ENCODE measurements at places on chromosomes 13 and 19.

DNA sequence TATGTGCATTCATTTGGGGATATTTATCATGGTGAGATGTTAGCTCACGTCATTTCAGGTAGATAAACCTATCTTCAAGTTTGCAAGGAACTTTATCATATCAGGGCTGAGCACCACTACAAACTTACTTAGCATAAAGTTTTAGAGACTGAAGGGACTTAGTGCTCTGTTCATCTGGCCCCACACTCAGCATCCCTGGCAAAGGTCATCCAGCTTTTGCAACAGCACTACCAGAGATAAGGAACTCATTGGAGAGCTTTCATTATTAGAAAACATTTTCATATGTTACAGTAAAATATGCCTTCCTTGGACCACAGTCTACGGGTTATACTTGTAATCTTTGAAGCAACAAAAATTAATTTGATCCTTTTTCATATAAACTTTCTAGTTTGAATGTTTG is 263.4 kb downstream of the POU4F1 start:
- DNase-seq = no peak

DNA sequence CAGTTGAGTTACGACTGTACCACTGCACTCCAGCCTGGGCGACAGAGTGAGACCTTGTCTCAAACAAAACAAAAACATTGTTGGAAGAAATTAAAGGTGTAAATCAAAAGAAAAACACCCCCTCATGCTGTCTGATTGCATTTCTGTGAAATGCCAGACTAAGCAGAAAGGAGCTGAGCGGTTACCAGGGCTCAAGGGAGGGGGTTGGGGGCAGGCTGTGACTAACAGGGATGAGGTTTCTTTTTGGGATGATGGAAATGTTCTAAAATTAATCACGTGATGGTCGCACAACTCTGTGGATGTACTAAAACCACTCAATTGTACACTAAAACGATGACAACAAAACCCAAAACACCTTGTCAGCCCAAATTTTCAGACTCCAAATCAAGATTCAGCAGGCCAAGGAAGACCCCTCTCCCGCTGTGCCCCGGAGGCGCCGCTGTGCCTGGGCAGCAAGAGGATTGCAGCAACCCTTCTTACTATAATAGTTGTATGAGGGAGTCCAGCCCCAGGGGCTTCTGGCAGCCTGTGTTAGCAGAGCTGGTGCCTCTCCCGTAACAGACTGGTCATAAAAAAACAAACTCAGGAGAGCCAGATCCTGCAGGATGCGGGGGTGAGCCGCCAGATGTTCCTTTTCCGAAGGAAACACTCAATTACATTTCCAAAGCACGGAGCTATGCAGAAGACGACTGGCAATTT is 20.9 kb downstream of the CAPS start:
- no peak for DNase-seq

DNA sequence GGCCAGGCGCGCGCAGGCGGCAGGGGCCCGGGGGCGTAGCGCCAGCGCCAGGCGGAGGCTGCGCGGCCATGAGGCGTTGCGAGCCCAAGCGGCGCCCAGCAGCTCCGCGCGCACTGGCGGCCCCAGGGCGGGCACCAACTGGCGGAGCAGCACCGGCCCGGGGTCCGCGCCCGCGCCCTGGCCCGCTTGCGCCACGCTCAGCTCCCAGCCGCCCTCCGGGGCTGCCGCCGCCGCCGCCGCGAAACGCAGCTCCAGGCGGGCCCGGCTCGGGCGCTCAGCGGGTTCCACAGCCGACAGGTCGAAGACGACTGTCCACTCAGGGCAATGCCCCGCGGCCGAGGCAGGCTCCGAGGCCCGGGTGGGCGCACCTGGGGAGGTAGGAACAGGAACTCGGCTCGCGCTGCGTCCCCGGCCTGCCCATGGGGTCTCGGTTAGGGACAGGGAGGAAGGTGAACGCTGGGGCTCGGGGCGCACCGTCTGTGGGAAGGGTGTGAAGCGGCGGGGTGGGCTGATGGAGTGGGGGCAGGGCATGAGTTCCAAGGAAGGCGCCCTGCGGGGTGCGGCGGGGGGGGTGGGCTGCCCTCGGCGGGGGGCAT is 26.8 kb downstream of the CERS1 start:
- no peak for DNase-seq

DNA sequence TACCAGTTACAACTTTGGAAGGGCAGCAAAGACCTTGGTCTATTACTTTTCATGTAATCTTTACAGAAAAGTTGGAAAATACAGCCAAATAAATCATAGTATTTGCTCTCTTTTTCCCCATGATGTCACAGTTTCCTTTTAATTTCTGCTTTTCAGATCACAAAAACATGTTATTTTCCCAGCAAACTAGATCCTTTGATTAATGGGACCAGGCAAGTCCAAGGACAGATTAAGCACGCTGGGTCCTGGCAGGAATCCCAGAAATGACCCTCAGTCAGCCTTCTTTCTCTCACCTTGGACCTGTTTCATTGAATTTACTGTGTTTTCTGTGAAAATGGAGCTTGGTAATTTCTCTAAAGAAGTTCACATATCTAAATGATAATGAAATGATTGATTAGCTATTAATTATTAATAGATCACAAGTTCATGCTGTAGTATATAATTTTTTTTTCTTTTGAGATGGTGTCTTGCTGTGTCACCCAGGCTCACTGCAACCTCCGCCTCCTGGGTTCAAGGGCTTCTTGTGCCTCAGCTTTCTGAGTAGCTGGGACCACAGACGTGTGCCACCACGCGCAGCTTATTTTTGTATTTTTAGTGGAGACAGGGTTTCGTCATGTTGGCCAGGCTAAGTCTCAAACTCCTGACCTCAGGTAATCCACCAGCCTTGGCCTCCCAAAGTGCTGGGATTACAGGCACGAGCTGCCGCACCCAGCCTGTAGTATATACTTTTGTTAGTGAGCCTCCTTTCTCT is 16.0 kb downstream of the SPATA13 start:
- no peak for DNase-seq

- no peak for DNase-seq
These were observed 1124.2 kb downstream of the SLITRK1 start for GRCh38 chr13:82758044-82758443.

- no peak for DNase-seq
These were observed 4.2 kb downstream of the ARHGAP45 start for GRCh38 chr19:1070931-1071791.

DNA sequence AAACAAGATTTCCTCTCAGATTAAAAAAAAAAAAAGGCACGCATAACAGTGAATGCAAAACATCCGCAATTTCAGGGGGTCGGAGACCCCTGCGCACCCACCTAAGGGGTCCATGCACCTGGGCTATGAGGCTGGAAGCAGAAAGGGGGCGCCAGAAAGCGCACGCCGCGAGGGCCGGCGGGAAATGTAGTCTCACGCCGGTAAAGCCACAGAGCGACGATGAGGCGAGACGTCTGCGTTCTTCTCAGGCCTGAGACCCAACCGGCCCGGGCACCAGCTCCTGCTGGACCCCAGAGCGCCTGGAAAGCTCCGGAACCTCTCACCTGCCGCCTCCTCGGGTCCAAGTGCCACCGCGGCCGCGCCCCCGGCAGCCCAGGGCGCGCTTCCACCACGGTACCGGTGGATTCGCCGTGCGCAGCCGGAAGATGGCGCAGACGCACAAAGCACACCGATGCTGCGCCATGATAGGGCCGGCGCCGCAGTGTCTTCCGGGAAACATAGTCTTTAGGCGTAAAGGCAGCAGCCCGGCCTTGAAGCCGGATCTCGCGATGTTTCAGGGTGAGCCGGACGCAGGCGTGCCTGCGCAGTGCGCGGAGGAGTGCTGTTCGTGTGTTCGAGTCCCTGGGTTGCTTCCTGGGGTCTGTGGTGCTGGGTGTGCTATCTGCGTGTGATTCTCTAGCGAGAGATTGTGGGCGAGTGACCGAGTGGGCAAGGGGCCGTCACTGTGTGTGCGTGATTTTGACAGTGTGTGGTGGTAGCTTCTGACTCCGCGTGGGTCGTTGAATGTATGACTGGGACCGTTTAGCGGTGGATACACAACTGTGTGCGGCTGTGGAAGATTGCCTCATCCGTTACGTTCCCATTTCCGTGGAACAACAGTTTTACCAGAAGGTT is at the start of gene ZNF582:
Gene ZNF582, minus strand, starts transcription at position 416 of the 894 bp plus-strand sequence. CDS start 1,782 bp downstream, outside the sequence.
- DNase-seq = peak; percentile 11

DNA sequence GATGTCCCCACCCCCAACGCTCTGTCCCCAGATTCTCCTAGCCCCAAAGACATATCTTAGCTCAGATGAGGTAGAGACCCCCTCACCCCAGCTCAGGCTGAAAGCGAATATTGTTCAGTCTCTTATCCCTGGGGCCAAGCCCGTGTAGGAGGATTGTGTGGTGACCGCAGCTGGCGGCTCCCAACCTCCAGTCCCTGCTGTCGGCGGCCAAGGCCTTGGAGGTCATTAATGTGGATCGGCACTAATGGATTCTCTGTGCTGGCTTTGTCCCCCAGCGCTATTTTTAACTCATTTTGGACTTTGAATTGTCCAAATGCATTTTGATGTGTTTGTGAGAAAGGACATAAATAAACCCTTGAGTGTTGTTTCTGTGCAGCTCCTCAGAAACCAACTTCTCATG is 124.2 kb downstream of the UQCRFS1 start:
- DNase-seq = no peak

GRCh38 chr19:57719424-57719823 is 8.0 kb downstream of the ZNF671 start:
- DNase-seq = no peak

Data from NCI-H446 treated with DMSO at 0.1 percent for 48 hours (cell line).